ENCODE measurements at places on chromosomes 11 and 22.

DNA sequence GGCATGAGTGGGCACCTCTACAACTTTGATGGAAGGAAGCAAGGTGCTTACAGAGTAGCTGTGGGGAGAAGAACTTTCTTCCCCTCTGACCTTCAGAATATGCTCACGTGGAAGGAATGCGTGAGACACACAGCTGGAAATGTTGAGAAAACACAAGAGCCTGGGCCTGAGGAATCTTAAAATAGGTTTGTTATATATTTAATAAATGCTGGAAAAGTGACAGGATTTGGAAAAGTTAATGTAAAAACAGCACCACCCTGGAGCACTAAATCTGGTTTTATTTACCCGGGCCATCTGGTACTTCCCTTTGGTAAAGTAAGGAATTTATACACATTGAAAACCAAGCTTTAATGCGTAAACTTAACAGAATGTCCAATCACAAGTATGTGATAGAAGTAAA, 14.0 kb upstream of the AMPD3 start:
- no peak for DNase-seq
- peak overlapping the region; percentile 32 for H3K27ac ChIP-seq
- H3K4me3 ChIP-seq: no peak overlapping the region
- H3K36me3 ChIP-seq: no peaks in the 10 kb centered on the region
- H3K27me3 ChIP-seq: no peaks in the 10 kb centered on the region
- peaks cover 22% of the 10 kb centered on the region for H3K4me1 ChIP-seq

- no peak overlapping the region for H3K27ac ChIP-seq
- no peak for DNase-seq
- peaks cover 11% of the 10 kb centered on the region for H3K4me1 ChIP-seq
- H3K27me3 ChIP-seq: peaks cover 41% of the 10 kb centered on the region
Observed at GRCh38 chr11:117606211-117606610, 190.8 kb downstream of the DSCAML1 start.

DNA sequence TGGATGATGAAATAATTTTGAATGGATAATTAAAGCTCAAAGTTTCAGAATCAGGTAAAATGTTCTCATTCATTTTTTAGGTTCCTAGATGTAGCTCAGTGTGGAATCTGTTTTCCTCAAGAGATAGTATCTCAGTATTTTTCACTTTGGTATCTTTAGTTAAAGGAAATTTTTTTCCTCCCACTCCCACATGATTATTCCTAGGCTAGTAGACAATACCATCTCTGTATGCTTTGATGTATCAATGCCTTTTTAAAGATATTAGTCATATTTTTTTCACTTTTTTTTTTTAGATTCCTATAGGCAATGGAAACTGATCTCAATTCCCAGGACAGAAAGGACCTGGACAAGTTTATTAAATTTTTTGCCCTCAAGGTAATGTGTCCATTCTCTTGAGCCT, 26.6 kb downstream of the ATG13 start:
- no peak for DNase-seq
- H3K4me3 ChIP-seq: no peak overlapping the region

GRCh38 chr11:90531001-90531400, 308.2 kb upstream of the CHORDC1 start:
- peaks cover 3% of the 10 kb centered on the region for H3K4me1 ChIP-seq
- H3K4me3 ChIP-seq: no peak overlapping the region
- H3K27ac ChIP-seq: no peak overlapping the region
- H3K27me3 ChIP-seq: no peaks in the 10 kb centered on the region
- H3K36me3 ChIP-seq: no peaks in the 10 kb centered on the region
- DNase-seq: no peak

DNA sequence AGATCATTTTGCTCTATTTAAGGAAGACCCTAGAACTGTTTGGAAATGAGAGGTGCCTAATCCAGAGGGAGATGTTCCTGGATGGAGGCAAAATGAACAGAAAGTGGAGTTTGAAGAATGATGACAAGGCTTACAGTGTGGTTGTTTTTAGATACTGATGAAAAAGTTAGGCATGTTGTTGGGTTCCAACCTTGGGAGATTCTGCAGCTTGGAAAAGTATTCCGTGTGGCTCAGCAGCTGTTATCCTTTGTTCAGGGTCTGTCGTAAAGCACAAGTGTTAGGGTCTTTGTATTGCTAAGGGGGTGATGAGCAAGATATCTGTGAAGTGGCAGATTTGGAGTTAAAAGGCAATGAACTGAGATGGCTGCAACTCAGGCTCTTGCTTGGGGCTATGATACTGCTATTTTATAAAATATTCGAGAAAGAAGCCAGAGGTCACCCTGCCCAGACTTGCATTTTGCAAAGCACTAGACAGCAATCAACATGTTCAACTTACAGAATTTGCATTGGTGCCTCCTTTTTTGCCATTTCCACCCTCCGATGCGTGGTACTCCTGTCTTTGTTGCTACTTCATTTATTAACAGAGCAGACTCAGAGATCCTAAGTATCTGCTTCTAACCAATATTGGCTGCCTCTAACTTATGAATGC, 45.3 kb upstream of the POGLUT3 start:
- peaks cover 2% of the 10 kb centered on the region for H3K4me1 ChIP-seq
- no peak overlapping the region for H3K4me3 ChIP-seq
- no peak overlapping the region for H3K27ac ChIP-seq
- peaks cover 2% of the 10 kb centered on the region for H3K36me3 ChIP-seq
- no peak for DNase-seq
- H3K27me3 ChIP-seq: peaks cover 2% of the 10 kb centered on the region

DNA sequence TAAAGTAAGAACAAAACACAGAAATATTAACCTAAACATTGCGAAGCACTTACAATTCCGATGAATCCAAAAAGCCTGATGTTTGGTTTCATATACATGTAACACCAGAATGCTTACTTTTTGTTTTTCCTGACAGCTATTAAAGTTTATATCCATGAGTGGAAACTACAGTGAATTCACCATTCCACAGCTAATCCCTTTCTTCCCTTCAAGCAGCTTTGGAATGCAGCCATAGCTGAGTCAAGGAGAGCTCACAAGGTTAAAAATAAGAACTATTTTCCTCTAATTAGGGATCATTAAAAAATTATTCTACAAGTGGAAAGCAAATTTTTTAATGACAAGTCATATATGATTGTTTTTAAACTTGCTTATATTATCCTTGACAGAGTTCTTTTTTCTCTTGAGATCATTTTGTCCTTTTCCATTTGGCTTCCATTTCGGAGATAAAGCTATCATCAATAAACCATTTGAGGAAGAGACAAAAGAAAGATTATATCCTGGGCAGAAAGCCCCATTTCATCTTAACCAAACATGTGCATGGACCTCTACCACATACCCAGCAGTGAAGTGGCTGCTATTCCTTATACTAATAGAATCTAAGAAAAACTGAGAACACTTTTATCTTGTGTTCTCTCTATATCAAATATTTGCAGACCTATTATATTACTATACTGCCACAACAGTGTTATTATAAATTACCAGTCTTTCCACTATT, 19.7 kb upstream of the FIBIN start:
- H3K36me3 ChIP-seq: no peaks in the 10 kb centered on the region
- H3K4me3 ChIP-seq: no peak overlapping the region
- H3K27ac ChIP-seq: no peak overlapping the region

- no peak for DNase-seq
- no peaks in the 10 kb centered on the region for H3K4me1 ChIP-seq
- H3K27me3 ChIP-seq: peaks cover 7% of the 10 kb centered on the region
- H3K36me3 ChIP-seq: no peaks in the 10 kb centered on the region
- no peak overlapping the region for H3K27ac ChIP-seq
Observed at GRCh38 chr22:34879001-34879400, 187.0 kb upstream of the ISX start.

DNA sequence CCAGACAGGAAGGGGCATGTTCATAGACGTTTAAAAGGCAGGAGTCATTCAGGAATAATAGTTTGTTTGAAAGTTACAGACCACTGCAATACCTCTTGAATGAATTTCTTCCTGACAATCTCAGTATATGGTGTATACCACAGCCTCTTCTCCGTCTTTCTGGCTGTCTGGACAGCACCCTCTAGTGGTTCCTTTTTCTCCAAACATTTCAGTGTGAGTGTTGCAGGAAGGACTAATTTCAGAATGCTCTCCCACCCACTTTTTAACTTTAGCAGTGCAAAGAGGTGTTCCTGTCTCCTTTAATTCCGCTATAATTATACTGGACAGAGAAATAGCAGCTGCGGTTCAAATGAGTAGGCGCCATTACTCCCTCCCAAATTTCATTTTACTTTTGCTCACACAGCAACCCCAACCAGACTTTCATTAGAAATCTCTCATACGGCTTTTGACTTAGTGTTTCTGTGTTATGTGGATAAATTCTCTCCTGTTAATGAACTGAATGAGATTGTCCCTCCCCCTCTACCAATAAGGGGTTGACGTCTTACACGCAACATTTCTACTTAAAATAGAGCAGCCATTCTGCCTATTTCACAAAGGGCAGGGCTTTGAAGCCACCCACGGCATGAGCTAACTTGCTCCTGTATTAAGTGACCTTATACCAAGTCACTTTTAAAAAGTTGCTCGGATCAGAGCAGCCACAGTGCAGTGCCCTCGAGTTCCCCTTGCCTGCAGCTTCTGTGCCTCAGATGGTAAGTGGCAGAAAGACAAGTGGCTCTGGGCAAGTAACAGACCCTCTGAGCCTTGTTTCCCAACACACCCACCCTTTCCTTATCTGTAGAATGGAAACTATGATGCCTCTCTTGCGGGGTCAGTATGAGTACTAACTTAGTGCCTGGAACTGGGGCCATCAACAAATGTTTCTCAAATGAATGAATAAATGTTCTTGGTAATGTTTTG, 368.6 kb downstream of the OPCML start:
- H3K4me1 ChIP-seq: peaks cover 2% of the 10 kb centered on the region
- DNase-seq: no peak
- no peak overlapping the region for H3K4me3 ChIP-seq
- H3K27me3 ChIP-seq: peaks cover 49% of the 10 kb centered on the region
- peaks cover 4% of the 10 kb centered on the region for H3K36me3 ChIP-seq

DNA sequence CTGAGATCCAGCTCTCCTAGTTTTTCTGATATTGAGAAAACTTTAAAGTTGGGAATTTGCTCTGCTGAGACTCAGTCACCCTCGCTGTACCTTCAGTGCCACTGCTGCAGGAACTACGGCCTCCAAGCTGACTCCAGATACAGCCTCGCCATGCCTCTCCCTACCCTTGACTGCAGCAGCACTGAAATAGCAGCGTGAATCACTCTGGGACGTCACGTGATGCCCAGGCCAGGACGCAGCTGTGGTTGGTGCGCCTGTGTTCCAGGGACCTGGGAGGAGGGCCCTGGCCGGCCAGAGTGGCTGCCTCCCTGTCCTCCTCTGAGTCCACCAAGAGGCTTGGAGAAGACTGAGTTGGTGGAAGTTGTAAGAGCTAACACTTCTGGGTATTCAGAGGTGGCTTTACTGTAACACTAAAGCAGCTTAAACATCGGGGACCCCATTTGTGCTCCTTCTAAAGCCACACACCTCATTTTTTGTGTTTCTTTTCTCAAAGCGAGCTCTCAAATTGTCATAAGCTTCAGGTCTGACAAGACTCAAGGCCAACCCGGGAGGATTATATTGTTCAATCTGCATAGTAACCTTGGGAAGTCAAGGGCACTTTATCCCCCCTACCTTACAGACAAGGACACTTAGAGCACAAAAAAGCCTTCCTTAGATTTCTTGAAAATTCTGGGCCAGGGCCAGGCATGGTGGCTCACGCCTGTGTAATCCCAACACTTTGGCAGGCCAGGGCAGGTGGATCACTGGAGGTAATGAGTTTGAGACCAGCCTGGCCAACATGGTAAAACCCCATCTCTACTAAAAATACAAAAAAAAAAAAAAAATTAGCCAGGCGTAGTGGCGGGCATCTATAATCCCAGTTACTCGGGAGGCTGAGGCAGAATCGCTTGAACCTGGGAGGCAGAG, 4.2 kb upstream of the STIP1 start:
- peaks cover 31% of the 10 kb centered on the region for H3K4me1 ChIP-seq
- H3K27ac ChIP-seq: no peak overlapping the region
- DNase-seq: no peak
- no peak overlapping the region for H3K4me3 ChIP-seq
- no peaks in the 10 kb centered on the region for H3K36me3 ChIP-seq
- no peaks in the 10 kb centered on the region for H3K27me3 ChIP-seq

DNA sequence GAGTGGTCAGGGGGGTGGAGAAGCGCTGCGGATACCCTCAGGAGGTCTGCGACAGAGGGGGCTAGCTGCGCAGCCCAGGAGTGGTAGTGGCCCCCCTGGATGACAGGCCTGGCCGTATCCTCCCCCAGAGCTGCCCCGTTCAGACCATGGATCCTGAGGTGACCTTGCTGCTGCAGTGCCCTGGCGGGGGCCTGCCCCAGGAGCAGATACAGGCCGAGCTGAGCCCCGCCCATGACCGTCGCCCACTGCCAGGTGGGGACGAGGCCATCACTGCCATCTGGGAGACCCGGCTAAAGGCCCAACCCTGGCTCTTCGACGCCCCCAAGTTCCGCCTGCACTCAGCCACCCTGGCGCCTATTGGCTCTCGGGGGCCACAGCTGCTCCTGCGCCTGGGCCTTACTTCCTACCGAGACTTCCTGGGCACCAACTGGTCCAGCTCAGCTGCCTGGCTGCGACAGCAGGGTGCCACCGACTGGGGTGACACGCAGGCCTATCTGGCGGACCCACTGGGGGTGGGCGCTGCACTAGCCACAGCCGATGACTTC, 505 bp downstream of the NUDT22 start:
- H3K36me3 ChIP-seq: no peaks in the 10 kb centered on the region
- H3K27me3 ChIP-seq: no peaks in the 10 kb centered on the region
- no peak for DNase-seq
- peaks cover 26% of the 10 kb centered on the region for H3K4me1 ChIP-seq
- peak overlapping the region; percentile 77 for H3K27ac ChIP-seq

- peaks cover 35% of the 10 kb centered on the region for H3K27me3 ChIP-seq
- peaks cover 4% of the 10 kb centered on the region for H3K36me3 ChIP-seq
- H3K27ac ChIP-seq: no peak overlapping the region
- peak overlapping the region; percentile 96 for H3K4me3 ChIP-seq
- DNase-seq: peak; percentile 40
Observed at GRCh38 chr11:46238078-46238966, 39.1 kb upstream of the CREB3L1 start.

DNA sequence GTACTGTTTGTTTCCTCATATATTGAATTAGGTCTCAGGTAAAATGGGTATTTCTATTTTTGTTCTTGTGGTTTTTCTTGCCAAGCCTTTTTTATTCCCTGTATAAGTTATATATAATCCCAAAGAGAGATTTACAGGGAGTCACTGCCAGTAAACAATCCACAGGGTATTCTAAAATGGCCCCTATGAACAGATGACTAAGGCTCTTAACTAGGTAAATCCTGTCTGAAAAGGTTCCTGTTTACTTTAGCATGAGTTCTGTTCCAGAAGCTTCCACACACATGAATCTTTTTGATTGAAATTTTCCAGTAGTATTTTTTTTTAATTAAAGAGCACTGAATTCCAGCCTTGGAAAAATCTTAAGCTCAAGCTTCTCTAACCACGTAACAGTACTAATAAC, 552.8 kb upstream of the CCDC179 start:
- H3K36me3 ChIP-seq: no peaks in the 10 kb centered on the region
- H3K27ac ChIP-seq: no peak overlapping the region
- H3K27me3 ChIP-seq: no peaks in the 10 kb centered on the region
- H3K4me1 ChIP-seq: no peaks in the 10 kb centered on the region
- DNase-seq: no peak
